ENCODE measurements at places on chromosomes 7 and 10.

GRCh38 chr7:47228386-47229014 lies 353.4 kb downstream of the TNS3 start:
- DNase-seq, result no peak

DNA sequence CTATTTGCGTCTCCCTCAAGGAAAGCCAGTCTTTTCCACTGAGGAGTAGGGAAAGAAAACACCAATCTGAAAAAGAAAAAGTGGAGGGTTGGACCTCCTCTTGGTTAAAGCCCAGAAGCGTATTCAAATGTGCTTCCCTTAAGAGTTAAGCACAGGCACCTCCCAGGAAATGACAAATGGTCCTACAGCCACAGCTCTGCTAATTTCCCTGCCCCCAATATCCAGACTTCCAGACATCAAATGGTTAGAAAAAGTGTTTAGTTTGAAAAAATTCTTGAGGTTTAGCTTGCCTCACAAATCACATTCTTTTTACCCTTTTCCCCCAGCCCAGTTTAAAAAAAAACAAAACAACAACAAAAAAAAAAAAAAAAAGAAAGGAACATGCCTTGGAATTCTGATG lies 19.0 kb upstream of the COL1A2 start:
- DNase-seq, result no peak

DNA sequence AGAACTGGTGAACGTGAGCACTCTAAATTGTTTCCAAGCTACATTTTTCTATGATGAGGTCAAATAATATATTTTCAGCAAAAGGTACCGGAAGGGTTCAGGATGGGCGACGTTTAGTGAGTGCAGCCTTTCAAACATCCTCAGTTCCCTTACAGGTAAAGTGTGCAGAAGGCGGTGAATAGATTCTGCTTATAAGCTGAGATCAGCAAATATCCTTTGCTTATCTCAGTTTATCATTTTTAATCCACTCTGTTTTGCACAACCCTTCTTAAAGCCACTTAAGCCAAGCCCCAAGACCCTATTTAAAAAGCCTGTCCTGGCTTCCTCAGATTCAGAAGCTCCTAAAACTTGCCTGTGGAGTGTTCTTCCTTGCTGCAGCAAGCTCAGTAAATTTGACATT lies 103.1 kb upstream of the DGKB start:
- DNase-seq, result no peak

- peak; percentile 87 for DNase-seq
These were observed 69.1 kb downstream of the ZMIZ1 start for GRCh38 chr10:79137826-79138225.

DNA sequence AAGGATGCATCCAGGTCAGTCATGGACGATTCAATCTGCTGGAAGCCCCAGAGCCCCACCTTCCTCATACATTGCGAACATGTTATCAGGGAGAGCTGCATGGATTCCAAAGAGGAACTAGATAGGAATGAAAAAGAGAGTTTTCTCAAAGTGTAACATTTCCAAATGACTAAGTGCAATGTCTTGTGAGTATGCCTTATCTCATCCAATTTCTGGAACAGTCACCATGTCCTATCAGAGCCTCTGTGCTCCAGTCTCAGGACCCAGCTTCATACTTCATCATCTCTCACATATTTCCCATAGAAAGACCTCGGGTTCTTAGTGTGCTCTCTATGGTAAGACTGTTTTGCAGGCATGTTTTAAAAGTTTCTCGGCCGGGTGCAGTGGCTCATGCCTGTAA lies 26.8 kb downstream of the ZC3HC1 start:
- no peak for DNase-seq
